GM23248 (cell line): ENCODE measurements at places on chromosomes 4 and X. TPM values are rescaled to one million over a fixed set of nuclear protein-coding genes. Genes with fewer than 3 reads are reported as not detected.

NWD2 gene
- total RNA-seq, result not detected in 2 replicates

DNA sequence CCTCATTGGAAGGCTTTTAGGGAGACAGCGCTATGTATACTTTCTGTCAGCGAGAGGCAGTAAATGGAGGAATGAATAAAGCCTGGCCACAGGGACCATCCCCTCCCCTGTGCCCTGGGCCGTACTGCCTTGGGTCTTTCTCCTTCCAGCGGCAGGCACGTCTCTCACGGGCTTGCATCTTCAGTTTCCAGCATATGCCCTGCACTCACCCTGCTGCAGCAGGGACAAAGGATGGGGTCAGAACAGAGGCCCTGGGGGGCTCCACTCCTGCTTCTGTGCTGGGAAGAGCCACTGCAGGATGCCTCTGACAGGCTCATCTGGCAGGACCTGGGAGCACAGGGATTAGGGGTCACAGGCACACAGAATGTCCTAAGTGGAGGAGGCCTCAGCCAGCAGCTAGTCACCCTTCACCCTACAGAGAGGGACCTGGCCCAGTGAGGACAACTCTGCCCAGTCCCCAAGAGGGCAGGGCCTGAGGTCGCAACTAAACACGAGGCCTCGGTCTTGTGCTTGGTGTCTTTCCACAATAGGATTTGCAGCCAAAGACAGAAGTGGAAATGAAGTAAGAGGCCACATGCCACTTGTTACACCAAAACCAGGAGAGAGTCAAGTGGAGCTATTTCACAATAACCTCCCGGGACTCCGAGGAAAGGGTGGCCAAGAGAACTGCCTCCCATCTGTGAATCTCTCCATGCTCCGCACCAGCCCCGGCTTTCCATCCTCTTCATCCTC, 150.8 kb downstream of the AFAP1 start:
- peak; percentile 32 for DNase-seq

- DNase-seq, result no peak
Measured at GRCh38 chrX:154355094-154355775, 19.2 kb downstream of the FLNA start.

GRCh38 chr4:88592600-88593448, 544 bp downstream of the HERC3 start:
- peak; percentile 93 for DNase-seq

TBX22 gene
- not detected in 2 replicates for total RNA-seq

DNA sequence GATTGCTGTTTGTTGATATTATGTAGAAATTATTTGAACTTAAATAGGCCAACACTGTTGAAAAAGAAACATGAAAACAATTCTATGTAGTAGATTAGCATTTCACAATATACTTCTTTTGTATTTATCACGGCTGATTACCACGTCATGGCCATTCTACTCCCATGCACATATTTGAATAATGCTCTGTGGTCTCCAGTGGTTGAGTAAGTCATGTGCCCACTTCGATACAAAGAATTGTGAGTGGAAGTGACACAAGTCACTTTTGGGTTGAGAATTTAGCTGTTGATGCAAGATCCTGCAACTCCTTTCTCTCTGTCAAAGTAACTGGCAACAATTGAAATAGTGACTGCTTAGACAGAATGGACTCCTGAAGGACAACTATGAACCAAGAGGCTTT, 6.7 kb upstream of the FSTL5 start:
- DNase-seq, result no peak

GPR50 gene
- total RNA-seq, result not detected in 2 replicates

DNA sequence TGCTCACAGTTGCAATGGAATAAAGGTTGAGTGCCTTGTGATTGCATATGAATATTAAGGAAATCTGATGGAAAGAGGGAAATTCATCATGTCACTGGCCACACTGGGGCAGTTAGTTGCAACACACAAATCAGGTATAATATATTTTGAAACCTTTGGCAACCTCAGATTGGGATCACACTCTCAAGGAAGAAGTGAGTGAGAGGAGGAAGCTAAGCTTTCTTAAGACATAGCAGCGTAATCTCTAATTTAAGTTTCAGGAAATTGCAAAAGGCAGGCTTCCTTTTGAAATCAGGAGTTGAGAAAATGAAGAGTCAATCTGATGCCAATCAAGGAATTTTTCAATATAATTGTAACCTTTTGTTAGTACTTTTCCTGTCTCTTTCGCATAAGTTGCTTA, 12.3 kb upstream of the CLTRN start:
- DNase-seq, result no peak

DNA sequence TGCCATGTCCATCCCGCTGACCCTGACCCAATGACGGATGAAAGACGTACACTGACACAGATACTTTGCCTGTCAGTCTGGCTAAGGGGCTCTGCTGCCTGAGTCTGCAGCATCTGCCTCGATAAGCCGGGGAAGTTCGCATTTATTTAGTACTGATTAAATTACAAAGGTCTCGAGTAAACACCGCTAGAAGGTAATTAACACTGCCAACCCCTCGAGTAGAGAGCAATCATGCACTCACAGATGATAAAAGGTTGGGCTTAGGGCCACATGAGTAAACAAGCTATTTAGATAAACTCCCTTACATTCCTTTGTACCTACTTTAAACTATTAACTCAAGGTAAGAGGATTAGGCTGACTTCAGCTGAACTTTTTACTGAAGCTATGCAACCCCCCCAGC, 16.0 kb upstream of the RBMXL3 start:
- DNase-seq, result no peak

GRCh38 chr4:6342530-6343293, 73.1 kb downstream of the WFS1 start:
- peak; percentile 10 for DNase-seq

DNA sequence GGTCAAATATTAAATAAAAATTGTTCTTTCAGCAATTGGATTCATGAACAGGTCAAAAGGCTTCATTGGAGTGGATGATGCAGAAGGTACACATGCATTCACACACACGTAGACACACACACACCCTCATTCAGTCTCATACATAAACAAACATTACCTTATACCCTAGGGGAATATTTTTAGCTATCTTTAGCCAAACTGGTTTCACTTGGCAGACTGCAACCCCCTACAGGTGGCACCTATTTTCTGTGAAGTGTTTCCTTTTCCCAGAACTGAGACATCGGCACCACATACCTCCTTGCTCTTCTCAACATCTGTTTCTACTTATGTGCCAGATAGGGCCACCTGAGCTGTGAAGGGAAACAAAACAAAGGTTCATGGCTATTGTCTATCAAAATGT, 18.5 kb upstream of the KDR start:
- DNase-seq, result no peak

DNA sequence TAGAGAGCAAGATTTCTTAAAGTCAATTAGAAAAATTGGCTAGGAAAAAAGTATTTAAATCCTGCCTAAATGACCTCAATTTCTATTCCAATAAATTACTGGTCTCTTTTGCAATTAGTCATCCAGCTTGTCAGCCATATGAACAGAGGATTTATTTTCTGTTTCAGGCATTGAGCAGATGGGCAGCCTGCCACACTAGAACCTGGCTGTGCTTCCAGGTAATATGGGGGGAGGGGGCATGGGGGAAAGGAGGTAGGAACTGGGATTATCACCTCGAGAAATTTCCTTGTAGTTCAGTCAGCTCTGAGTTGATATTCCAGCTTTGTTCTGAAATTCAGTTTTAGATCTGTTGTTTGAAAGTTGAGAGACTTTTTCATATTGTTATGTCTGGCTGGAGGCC, 206.3 kb upstream of the LCORL start:
- DNase-seq, result no peak

GRCh38 chrX:1481636-1482529, 29.2 kb upstream of the ASMTL start:
- peak; percentile 82 for DNase-seq

DNA sequence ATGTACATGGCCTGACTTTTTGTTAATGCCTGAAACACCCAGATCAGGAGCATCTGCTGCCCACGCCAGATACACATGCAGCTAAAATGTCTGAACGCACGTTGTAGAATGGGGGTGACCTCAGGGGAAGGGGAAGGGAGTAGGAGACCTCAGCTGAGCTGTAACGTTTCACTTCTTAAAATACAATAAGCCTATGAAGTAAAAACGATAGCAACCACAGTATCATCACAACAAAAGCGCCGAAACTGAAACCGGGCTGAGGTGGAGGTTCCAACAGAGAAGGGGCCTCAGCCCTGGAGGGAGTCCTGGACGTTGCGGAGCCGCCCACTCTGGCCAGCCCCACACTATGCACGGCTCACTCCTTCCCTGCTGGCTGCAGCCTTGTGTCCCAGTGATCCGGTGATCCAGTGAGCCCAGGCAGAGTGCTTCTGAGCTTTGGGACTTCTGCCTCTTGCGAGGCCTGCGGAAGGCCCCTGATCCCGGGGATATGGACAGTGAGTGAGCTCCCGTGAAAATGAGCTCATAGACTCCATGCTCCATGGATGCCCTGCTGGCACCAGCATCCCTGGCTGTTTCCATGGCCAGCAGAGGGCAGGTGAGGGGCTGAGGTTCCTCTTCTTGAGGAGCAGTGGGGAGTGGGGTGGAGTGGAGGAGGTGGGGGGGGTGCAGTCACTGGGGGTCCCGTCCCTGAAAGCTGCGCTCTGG, 52.0 kb downstream of the HMX1 start:
- no peak for DNase-seq

- DNase-seq, result peak; percentile 63
Measured at GRCh38 chr4:173536808-173537429, 6.9 kb upstream of the HAND2 start.

GRCh38 chrX:107205770-107206696, at the start of the genes DNAAF6 and NUP62CL:
Gene DNAAF6, plus strand, starts transcription at chrX:107206611. Its CDS starts 6,265 bp downstream, at chrX:107212876.
Gene NUP62CL, minus strand, starts transcription at chrX:107206433. Its CDS starts 31,287 bp downstream, at chrX:107175146.
- DNase-seq, result peak; percentile 2

PTTG2 gene
- not detected in 2 replicates for total RNA-seq

- no peak for DNase-seq
Measured at GRCh38 chr4:738781-739280, 33.2 kb downstream of the PCGF3 start.

RAB41 gene
- total RNA-seq, result not detected in 2 replicates

DNA sequence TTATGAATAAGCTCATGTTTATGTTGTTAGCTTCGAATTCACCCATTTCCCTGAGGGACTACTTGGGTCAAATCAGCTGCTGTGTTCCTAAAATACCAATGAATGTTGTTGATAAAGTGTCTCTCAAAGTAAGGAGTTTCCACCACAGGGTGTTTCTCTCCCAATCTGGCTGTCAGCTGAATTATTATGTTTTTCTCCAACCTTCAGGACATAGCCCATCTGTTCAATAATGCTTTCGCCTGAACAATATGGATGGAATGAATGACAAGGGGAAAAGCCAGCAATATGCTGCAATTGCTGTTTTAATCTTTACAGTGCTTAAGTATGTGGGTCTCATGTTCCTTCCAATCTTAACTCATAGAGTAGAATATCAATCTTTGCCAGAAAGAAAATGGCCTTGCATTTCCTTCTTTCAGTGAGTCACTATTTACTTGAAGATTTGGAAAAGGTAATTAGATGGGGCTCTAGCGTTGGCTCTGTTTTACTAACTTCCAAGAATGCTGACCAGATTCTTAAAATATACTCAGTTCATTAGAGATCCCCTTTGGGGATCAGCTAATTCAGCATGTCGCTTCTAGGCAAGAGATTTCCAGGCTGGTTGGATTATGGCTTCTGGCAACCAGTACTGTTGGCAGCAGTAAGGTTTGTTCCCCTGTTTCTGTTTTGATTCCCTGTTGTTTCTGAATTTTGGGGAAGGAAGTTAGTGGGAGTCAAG, 410.5 kb downstream of the PPP3CA start:
- DNase-seq, result no peak

DNA sequence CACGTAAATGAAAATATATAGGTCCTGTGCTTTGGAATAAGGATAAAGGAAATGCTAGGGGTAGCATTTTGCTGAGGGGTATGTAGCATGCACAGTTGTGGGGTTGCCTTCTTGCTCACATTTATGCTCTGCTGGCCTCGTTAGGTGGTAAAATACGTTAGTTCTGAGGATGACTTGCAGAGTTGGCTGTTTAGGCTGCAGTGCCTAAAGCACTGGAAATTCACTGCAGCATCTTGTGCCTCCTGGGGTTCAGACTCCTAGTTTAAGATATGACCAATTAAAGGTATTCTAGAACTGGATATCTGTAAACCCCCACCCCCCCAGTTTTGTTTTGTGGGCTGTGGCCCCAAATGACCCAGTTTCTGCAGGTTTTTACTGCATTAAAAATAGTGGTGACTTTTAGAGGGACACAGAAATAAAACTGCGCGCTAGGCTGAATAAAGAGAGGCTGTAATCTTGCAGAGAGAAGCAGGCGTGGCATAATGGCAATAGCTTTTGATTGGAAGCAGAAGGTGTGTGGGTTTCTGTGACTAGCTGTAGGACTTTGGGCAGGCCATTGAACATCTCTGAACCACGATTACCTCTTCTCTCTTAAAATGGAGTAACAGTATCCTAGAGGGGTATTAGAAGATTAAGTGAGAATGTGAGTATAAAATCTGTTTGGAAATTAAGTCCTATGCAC, 79.3 kb downstream of the REPS2 start:
- no peak for DNase-seq

SPATA4 gene
- total RNA-seq, result not detected in 2 replicates

DNA sequence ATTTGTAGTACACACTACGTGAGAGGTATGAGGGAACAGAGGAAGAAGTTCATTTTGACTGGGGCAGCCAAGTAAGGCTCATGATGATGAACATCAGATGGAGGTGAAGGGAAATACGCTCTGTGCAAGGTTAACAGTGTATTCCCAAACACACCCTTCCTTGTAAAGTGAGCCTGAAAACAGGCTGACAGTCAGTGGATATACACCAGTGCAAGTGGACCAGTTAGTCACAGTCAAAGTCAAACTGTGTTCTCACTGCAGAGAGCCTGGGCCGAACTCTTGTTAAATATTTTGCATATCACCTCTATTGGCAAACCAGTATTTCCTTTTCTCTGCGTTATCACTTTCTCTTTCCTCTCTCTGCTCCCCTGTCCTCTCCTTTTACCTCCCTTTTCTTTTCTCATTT, 23.4 kb upstream of the RHOH start:
- DNase-seq, result no peak

DNA sequence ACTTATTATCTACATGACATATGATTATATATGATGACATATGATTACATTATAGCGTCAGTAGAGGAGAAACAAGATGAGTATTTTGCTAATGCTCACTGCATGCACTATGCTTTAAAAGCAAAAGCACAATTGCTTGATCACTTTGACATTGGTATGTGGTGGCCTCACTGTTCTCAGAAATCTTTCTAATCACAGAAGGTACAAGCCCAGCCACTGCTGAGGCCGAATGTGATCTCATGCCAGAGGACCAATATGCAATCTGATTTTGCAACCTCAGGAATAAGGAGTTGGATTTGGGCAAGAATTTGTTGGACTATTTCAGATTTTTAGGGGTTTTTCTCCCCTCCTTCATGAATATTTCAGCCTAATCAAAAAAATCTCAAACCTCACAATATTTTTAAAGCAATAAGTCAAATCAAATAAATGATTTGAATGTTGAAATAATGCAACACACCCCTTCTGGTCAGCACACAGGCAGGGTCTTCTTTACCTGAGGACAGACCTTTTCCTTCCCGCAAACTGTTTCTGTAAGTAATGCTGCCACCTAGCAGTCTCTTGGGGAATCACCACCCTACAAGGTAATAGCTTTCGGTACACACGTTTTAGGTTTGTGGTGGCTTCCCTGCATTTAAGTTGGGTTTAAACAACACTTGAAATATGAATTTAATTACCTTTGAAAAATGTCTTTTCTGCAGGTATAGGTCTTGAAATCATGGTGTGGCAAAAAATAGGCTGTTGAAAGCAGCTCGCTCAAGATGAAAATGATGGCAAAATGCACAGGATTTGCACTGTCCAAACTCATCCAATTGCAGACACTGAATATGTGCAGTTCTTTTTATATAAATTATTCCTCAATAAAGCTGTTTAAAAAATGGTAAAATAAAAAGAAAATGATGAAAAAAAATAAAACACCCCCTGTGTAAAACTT, 4.8 kb upstream of the CXCL13 start:
- peak; percentile 58 for DNase-seq
